ENCODE measurements at places on chromosomes 3 and 15.
A peak's percentile ranks its signal among the peaks of the same experiment; 100 is the strongest.

DNA sequence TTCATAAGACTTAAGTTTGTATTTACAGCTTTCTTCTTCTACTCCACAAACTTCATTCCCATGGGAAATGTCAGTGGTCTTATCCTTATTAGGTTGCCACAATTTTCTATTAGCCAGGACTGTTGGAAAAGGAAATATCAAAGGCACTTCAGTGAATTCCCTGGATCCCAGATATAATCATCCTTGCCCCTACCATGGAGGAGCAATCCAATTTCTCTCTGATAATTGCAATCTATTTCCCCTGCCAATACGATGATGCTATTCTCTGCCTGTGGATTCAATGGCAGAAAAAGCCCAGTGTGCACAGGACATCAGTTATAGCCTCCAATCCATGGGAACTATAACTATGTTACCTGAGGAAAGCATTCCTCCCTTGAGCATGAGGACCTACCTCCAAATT is 536.4 kb upstream of the UBE2E2 start:
- no peak for DNase-seq

GRCh38 chr3:21894459-21895340 is 143.7 kb upstream of the ZNF385D start:
- DNase-seq: peak; percentile 65

GRCh38 chr3:77079988-77080610 is 40.2 kb downstream of the ROBO2 start:
- DNase-seq: no peak

- no peak for DNase-seq
These were observed 207.1 kb downstream of the KCNMB2 start for GRCh38 chr3:178743297-178743696.

DNA sequence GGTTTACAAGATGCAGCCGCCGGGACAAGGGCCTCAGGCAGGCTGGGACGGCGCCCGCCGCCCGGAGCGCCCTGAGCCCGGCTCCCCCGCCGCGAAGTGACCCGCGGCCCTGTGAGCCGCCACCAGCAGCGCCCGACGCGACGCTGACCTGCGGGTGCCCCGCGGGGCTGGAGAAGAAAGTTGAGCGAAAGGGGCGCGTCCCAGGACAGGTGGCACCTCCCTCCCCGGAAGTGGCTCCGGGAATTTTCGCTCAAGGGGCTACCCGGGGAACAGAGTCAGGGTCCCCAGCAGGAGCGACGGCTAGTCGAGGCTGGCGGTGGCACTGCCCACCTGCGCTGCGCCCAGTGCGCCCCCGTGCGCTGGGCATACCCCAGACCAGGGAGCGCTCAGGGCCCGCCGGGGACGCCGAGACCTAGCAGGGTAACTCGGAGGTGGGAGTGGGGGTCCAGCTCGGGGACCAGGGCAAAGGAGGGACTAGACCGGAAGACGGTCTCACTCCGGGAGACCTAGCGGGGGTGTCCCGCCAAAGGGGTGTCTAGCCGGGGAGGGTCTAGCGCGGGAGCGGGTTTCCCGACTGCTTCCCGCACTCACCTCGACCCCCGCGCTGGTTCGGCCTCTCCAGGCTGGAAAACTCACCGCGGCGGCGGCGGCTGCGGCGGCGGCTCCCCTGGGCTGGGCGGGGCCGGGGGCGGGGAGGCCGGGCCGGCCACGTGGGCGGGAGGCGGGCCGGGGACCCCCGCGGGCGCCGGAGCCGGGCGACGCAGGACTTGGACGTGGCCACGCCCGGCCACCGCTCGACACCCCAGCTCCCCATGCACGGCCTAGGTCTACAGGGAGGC is 18.4 kb downstream of the SPATA12 start:
- peak; percentile 43 for DNase-seq

DNA sequence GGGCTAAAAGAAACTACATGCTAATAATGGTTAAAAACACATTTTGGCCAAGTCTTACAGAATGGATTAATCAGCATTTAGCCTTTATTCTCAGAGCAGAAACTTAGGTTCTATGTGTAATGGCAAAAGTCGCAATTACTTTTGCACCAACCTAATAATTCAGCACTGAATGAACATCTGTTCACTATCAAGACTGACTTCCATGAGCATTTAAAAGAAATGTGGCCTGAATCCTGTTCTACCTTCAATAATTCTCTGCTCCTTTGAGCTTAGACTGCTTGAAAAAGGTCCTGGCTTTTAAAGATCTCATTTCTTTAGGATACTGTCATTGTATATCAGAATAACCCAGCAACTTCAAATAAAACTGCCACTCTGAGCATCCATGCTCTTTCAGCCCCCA is 145.9 kb downstream of the PDZRN3 start:
- no peak for DNase-seq

DNA sequence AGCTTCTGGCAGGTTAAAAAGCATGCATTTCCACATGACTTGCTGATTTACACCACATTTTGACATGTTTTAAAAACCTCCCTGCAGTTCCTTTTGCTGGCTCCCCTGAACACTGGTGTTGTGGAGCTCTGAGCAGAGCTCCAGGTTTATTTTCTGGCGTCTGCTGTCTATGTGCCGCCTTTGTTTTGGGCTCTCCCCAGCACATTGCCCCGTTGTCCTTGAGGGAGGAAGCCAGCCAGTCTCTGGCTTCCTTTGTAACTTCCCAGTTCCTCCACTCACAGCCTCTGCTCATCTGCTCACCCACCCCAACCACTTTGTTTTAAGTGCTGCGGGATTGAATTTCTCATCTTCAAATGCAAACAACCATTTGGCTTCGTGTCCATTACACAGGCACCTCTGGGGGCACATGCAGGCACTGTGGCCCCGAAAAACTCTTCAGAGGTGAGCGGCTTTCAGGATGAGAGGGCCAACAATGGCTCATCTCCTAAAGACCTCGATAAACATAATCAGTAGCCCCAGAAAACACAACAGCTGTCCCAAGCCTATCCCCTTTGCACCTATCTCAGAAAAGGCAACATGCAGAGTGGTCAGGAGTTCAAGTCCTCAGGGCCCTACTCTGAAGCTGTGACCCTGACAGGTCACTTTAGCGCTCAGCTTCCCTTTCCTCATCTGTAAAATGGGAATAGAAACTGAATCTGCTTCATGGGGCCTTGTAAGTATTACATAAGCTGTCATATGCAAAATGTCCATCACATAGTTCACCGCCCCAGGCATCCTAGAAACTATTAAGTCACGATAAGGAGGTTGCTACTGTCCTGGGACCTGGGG is 1.3 kb upstream of the MEF2A start:
- peak; percentile 38 for DNase-seq

- no peak for DNase-seq
These were observed 58.6 kb downstream of the MED12L start for GRCh38 chr3:151144016-151144415.

GRCh38 chr3:174229916-174230315 is 629.2 kb upstream of the NAALADL2 start:
- peak; percentile 18 for DNase-seq

DNA sequence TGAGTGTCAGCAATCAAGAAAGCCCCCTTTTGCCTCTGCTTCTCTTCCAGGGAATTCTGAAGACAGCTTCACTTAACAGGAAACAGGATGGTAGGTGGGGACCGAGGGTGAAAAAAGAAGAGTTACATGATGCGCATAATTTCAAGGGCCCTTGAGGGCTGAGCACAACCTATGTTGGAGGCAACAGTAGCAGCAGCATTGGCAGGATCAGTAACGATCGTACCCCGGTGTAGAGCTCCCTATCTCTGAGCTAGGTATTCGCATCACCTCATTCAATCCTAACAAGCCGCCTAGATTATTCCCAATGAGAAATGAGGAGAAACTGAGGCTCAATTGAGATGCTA is 432 bp upstream of the RAD54L2 start:
- no peak for DNase-seq

- peak; percentile 79 for DNase-seq
These were observed 583.8 kb downstream of the FOXP1 start for GRCh38 chr3:70999730-71000129.

GRCh38 chr3:9736831-9737230 is 5.3 kb downstream of the BRPF1 start:
- DNase-seq: no peak

DNA sequence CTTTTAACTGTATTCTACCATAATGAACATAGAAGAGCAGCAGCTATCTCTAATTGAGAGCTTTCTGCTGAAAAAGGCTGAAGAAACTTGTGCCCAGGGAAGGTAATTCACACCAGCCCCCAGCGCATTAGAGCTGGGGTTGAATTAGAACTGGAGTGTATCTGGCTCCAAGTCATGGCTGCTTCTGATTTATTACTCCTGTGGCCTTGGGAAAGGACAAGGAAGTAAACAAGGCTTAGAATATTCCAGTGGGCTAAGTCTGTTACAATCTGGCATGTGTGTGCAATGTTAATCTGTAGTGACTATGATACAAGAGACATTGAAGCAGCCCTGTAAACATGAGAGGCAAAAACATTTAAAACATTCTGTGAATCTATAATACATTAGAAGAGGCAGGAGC is 18.1 kb downstream of the CPA3 start:
- DNase-seq: no peak

- DNase-seq: no peak
These were observed 8.4 kb upstream of the CA12 start for GRCh38 chr15:63389902-63390670.

DNA sequence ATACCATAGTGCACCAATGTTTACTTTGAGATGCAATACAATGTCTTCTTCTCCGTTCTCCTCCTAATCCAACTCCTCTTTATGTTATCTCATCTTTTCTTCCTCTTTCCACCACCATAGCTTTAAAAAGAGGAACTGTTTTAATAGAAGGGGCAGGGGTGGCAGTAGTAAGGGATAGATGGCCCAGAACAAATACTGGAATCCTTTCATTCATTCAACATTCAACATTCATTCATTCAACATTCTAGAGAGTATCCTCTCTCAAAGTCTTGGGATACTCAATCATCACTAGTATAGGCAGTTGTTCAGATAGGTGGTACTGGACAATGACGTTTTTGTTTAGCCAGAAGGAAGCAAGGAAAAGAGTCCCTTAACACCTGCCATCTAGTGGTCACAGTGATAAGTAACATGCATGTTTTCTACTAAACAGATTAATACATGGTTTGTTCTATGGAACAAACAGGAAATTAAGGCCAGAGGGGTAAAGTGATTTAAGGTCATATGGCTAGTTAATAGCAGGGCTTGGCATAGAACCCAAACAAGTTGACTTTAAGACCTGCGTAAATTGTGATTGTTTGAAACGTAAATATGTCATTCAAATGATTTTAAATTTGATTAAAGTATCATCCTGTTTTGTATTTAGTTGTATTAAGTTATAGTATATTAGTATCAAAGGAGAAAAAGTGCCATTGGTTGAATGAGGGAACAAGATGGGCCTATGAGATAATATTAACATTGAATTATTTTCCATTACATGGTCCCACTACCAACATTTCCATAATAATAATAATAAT is 26.9 kb upstream of the EHHADH start:
- DNase-seq: peak; percentile 77

DNA sequence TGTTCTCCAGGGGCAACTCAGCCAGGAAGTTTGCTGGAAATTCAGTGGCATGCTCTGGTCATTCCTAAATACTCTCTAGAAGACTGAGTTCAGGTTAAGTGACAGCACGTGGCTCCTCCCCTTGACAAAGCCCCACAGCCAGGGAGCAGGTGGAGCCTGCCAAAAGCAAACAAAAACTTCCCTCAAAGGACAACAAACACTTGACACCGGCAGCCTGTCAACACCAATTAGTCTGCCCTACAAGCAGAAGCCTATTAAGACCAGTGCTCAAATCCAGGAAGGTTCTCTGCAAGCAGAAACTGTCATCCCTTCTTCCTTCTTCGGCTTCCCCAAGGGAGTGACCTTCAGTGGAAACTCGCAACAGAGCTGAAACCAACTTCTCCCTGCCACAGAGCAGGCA is 5.0 kb downstream of the MEX3B start:
- DNase-seq: no peak

DNA sequence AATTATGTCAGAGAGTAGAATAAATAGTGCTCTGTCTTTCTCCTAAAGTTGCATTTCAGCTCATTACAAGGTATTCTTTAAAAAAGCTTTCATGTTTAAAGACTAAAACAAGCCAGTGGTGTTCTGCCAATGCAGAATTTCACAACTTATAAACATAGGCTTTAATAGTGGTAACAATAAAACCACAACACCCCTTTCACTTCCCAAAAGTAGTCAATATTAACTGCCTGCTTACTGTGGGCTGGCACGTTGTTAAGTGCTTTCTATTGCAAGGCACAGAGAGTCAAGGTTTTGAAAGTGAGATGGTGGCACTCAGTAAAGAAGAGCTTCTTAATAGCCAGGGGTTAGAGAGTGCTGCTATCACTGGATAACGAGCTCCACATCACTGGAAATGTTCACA is 8.4 kb upstream of the RTP1 start:
- no peak for DNase-seq

- no peak for DNase-seq
These were observed 347.3 kb downstream of the CNTN3 start for GRCh38 chr3:74267131-74267530.

DNA sequence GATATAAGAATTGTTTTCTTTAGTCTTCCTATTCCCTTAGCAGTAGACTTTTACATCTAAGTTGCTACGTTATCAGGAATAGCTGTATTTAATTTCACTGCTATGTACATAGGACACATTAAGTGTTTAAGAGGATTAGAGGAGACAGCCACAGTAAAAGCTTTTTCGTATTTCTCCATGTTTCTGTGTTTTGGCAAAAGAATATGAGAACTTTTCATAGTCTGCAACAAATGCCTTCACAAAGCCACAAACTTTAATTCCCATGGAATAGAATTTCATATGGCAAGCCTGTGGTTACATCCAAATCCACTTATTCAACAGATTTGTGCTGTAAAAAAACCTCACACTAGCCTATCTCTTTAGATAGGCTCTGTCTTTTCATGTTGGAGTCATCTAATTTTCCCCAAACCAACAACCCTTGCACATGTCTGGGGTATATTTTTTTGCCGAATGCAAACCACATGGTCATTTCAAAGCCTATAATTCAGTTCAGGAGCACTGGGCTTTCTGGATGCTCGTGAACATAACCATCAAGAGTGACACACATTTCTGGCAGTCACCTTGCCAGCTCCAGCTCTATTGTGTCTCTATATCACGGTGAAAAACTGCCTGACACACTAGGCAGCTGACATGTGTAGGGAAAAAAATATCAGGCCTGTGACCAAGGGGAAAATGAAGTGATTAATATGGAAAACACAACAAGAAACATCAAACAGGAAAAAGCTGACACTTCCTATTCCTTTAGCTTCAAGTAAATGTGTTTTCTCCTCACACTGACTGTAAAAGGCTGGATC is 19.2 kb downstream of the PLD1 start:
- peak; percentile 43 for DNase-seq

- peak; percentile 72 for DNase-seq
These were observed 9.9 kb downstream of the CEP152 start for GRCh38 chr15:48800811-48801455.

- DNase-seq: no peak
These were observed 47.4 kb upstream of the UBE2E1 start for GRCh38 chr3:23758253-23758838.

Measured in cardiac fibroblast (primary cell).